ENCODE measurements at places on chromosomes 4 and X. TPM values are rescaled to one million over a fixed set of nuclear protein-coding genes. Genes with fewer than 3 reads are reported as not detected.

Gene CXCL8
- total RNA-seq: 11.5 TPM

Gene TMSB15C
- total RNA-seq: 0.24 TPM

Gene CD38
- total RNA-seq: 0.16 TPM

Gene CRMP1
- 0.72 TPM for total RNA-seq
